ENCODE measurements at places on chromosomes 6 and 20.
A peak's percentile ranks its signal among the peaks of the same experiment; 100 is the strongest.

- DNase-seq, result no peak
Measured at GRCh38 chr6:21354805-21355238, 238.7 kb upstream of the SOX4 start.

- DNase-seq, result no peak
Measured at GRCh38 chr20:60851826-60852704, 400.0 kb upstream of the CDH4 start.

GRCh38 chr6:5152460-5152859 lies 67.3 kb downstream of the PPP1R3G start:
- no peak for DNase-seq

DNA sequence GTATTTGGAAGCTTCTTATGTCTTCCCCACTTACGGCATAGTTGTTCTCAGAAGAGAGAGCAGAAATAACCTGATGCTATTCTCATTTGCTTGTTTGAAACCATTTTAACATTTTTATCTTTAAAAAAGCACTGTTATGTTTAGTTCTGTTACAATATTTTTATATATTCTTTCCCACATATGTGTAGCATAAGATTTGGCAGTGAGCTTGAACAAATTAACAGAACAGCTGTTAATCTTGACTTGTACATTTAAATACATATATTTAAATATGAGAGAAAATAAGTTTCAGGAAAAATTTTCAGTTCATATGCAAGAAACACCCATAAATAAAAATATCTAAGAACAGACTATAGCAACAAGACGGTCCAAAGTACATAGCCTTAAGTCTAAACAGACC lies 431.7 kb upstream of the IRAK1BP1 start:
- no peak for DNase-seq

GRCh38 chr6:89117211-89118108 lies at the start of gene SRSF12:
TSS of gene SRSF12 (minus strand) at chr6:89118071. CDS start at chr6:89117887, 184 bp downstream.
- DNase-seq, result peak; percentile 30

DNA sequence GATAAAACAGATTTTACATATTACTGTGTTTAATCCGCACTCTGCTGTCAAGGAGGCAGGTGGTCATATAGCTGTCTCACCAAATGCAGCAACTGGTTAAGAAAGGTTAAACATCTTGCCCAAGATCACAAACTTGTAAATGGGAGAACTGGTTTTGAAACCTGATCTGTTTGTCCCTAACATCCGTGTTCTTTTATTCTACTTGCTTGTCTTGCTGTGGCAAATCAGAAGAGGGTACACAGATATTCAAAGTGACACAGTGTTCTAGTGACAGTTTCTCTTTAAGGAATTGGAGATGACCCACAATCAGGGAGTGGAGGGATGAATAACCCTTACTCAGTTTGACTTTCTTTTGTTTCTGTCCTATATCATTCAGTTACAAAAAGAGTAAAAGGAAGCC lies 83.0 kb upstream of the SGK1 start:
- no peak for DNase-seq

DNA sequence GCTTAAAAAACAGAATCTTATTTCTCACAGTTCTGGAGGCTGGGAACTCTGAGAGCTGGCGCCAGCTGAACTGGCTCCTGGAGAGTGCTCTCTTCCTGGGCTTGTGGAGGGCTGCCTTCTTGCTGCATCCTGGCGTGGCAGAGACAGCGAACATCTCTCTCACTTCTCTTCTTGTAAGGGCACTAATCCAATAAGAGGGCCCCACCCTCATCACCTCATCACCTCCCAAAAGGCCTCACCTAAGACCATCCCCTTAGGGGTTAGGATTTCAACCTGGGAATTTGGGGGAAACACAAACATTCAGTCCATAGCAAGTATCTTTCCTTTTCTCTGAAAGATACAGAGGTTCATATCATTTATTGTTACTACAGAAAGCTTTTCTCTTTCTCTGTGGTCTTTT lies 23.9 kb downstream of the PNLDC1 start:
- no peak for DNase-seq

DNA sequence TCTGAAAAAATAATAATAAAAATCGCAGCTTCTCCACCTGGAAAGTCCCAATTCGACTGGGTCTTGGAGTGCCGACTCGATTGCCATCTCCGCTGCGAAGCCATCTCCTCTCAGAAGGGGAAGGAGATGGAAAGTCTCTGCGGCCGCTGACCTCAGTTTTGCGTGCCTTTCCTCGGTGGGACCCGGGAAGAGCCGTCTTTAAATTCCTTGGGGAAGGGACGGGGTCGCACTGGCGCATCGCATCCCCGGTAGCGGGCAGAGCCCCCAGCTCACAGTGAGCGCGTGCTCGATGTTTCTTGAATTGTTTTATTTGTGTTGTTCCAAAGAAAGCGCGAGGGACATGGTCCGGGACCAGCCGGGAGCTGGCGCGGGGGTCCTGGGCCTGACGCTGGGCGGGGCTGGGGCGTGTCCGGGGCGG lies 270 bp upstream of the TIAM2 start:
- no peak for DNase-seq

DNA sequence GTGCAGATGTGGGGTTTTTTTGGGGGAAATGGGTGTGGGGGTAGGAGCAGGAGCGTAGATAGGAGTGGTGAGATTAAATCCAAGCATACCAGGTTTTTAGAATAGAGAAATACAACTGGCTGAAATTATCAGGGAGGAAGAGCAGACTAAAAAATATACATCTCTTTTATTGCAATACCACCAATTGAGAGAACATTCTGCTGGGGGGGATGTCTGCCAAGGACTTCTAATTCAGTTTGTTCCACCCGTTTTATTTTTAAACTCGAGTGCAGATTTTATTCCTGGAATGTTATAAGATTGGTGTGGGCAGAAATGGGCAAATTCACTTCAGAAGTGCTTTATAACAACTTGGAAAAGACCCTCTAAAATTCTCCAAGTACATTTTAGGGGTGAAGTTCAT lies 192.7 kb downstream of the GMPR start:
- DNase-seq, result no peak

GRCh38 chr6:10268111-10268510 lies 146.8 kb downstream of the TFAP2A start:
- no peak for DNase-seq

- peak; percentile 1 for DNase-seq
Measured at GRCh38 chr6:148464319-148465010, 121.8 kb downstream of the SASH1 start.

- DNase-seq, result no peak
Measured at GRCh38 chr20:21661488-21662055, 43.9 kb upstream of the PAX1 start.

DNA sequence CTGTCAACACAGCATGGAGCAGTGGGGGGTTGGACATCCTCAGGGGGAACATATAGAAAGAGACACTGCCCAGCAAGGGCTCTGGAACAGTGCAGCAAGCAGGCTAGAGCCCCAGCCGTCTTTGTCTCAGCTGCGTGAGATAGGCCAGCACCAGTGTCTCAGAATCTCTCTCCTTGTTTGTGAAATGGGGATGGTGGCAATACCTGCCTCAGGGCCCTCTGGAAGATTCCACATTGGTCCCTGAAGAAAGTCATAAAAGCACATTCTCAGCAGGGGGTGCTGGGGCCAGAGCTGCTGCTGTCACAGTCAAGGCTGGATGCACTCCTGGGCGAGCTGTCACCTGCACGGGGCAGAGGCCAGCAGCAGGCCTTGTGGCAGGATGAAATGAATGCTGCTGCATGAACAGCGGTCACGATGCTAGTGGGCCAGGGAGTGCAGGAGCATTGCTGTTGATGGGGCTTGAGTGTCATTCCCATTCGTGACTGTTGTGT lies 121.7 kb downstream of the SYCP2 start:
- no peak for DNase-seq

DNA sequence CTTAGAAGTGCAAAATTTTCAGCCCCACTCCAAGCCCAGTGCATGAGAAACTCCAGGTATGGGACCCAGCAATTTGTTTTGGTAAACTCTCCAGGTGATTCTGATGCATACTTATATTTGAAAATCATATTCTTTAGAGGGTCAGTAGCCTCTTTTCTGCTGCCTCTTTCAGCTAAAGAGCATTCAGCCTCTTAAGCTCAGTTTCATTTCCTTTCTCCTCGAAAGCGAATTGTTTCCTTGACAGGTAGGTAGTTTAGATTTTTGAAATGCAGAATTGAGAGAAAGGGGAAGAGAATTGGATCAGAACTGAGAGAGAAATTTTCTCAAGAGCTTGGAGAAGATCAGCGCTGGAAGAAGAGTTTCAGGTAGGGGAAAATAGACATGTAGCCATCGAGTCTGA lies 995.8 kb upstream of the FLRT3 start:
- no peak for DNase-seq

- no peak for DNase-seq
Measured at GRCh38 chr6:72832271-72832670, 210.4 kb downstream of the KCNQ5 start.

- no peak for DNase-seq
Measured at GRCh38 chr6:149379977-149380376, 20.1 kb upstream of the SUMO4 start.

GRCh38 chr6:118350881-118351430 lies 197.1 kb upstream of the PLN start:
- DNase-seq, result no peak

DNA sequence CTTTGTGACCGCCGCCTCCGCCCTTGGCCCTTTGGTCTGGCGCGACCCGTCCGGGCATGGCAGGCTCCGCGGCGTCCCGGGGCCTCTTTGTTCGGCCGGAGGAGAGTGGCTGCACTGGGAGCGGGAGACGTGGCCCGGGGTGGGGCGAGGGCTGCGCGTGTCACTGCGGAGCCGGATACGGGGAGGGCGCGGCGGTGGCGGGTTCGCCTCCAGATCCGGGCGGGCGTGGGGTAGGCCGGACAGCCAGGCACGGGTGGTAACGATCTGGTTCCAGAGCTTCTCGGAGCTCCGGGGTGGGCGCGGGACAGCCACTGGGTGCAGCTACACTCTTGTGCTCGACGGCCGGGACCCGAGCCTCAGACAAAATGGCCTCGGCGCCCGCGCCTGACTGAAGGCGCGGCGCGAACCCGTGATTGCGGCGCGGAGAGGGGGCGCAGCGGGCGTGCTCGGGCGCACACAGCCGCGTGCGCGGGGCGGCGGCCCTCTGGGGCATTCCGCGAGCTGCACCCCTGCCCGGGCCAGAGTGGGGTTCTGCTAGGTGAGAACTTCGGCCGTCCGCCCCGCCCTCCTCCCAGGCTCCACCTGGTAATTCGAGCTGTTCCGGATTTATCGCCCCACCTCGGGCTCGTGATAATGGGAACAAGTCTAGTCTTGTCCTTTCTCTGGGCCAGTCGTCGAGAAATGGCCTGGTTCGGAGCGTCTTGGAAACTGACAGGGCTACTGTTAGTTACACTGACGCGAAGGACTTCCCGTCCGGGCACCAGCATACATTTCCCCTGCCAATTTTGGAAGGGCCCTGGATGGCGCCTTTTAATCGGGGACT lies 1.0 kb downstream of the LOC128125822 start:
- peak; percentile 62 for DNase-seq

- DNase-seq, result no peak
Measured at GRCh38 chr20:18265441-18265840, 22.9 kb upstream of the ZNF133 start.

- DNase-seq, result no peak
Measured at GRCh38 chr6:89475101-89475500, 42.1 kb downstream of the ANKRD6 start.

GRCh38 chr6:139640448-139640847 lies 266.0 kb upstream of the CITED2 start:
- DNase-seq, result no peak
